ENCODE measurements at places on chromosomes 3 and 15.

DNA sequence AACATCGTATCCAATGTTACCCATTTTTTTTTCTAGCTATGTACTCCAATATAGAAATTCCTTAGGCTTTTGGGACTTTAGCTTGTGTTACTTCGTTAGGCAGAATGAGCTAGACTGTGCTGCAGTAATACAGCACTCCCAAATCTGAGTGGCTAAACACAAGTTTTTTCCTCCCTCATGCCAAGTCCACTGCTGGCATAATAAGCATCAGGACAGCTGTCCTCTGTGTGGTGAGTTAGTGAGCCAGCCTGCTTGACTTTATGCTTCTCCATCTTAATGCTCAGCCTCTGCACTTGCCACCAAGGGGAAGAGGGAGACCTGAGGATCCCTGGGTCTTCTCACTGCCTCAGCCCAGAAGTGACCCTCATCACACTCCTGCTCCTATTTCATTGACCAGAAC lies 18.2 kb upstream of the ACOX2 start:
- no peak for DNase-seq

- DNase-seq, result no peak
Observed at GRCh38 chr3:109804697-109805096, 467.4 kb upstream of the DPPA4 start.

DNA sequence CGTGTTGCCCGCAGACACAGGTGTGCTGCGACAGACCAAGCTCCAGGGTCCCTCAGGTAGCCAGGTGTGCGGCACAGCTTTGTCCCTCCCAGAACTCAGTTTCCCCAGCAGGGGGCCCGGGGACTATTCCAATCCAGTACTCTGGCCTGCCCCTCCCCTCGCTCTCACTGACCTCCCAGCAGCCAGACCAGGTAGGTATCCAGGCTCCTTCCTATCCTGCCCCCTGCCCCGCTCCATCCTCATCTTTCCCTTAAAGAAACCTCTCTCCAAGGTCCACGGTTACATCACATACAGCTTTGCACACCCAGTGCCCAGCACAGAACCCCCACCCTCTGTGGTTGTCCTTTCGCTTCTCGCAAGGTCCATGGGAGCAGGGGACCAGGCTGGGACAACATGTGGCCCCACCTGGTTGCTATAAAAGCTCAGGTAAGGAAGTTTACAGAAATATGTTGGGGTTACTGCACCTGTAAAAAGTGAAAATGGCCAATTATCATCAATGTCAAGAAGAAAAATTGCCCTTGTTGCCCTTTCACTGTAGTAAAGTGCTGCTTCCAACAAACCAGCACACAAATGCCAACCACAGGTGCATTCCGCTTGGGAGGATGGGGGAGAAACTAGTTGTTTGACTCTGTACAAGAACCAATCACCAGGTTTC lies 7.3 kb upstream of the CYP11A1 start:
- DNase-seq, result no peak

- DNase-seq, result no peak
Observed at GRCh38 chr15:90884719-90885431, 571 bp downstream of the FES start.

GRCh38 chr15:91281947-91282346 lies 181.9 kb downstream of the SV2B start:
- no peak for DNase-seq

- no peak for DNase-seq
Observed at GRCh38 chr3:127417709-127418559, 130.1 kb upstream of the PRR20G start.

GRCh38 chr3:43279082-43279481 lies 7.3 kb upstream of the SNRK start:
- DNase-seq, result no peak

DNA sequence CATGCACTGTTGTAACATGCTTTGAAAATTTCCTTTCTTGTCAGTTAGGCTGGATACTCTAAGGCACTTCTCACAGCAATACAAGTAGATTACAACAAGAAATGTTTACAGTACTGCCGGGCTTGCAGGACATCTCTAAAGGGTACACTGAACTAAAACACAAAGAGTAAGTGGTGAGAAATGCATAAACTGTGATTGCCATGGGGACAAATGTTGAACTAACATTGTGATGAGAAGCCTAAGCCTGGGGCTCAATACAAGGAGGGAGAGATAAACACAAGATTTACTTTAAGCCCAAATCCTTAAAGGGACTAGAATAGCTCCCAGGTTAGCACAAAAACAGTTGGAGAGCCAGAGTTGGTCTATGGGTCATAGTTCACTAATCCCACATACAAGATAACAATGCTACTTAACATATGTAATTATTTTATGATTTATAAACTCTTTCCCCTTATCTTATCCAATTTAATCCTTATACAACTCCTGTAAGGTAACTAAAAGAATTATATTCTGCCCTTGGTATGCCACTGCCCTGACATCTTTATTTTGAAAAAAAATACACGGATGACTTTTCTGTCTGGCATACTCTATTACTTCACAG lies 126.9 kb downstream of the THRB start:
- DNase-seq, result no peak

- peak; percentile 9 for DNase-seq
Observed at GRCh38 chr15:64634027-64634426, 141.4 kb downstream of the RBPMS2 start.

- DNase-seq, result no peak
Observed at GRCh38 chr3:40450438-40450837, 6.7 kb upstream of the RPL14 start.

- no peak for DNase-seq
Observed at GRCh38 chr3:164155400-164155799, 922.9 kb downstream of the SI start.

- DNase-seq, result no peak
Observed at GRCh38 chr3:135213822-135214221, 418.8 kb downstream of the EPHB1 start.

- peak; percentile 20 for DNase-seq
Observed at GRCh38 chr15:82647045-82647834, at the start of gene CPEB1. TSS of gene CPEB1 (minus strand) at chr15:82647363. CDS start at chr15:82628459, 18,904 bp downstream.

DNA sequence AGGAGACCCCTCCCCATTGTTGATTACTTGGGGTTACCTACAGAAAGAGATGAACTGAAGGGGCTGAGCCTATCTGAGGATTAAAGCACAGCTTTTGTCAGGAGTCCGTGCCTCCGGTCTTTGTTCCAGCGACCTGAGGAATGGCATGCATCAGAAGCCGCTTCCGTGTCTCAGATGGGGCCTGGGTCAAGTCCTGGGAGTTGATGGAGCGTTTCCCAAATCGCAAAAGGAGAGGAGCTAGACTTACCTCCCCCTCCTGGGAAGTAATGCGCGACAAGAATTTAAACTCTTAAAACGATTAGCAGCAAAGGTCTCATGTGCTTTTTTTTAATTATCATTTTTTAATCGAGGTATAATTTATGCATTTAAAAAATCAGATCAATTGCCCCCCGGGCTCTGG lies 983 bp upstream of the ALDH1A3 start:
- DNase-seq, result no peak

DNA sequence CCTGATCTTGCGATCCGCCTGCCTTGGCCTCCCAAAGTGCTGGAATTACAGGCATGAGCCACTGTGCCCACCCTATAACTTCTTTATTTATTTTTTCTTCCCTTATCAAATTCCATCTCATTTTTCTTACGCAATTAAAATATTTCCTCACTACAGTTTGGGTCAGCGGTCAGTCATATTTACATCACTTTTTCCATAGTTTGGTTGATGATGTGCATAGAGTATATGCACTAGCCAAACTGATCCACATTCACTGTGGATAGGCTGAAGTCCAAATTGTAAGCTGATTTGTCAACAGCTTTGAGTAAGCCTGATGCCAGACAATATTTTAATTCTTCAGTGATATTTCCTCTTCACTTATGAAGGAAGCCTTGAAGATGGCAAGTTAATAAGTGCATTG lies 256.3 kb downstream of the TIGIT start:
- DNase-seq, result no peak

DNA sequence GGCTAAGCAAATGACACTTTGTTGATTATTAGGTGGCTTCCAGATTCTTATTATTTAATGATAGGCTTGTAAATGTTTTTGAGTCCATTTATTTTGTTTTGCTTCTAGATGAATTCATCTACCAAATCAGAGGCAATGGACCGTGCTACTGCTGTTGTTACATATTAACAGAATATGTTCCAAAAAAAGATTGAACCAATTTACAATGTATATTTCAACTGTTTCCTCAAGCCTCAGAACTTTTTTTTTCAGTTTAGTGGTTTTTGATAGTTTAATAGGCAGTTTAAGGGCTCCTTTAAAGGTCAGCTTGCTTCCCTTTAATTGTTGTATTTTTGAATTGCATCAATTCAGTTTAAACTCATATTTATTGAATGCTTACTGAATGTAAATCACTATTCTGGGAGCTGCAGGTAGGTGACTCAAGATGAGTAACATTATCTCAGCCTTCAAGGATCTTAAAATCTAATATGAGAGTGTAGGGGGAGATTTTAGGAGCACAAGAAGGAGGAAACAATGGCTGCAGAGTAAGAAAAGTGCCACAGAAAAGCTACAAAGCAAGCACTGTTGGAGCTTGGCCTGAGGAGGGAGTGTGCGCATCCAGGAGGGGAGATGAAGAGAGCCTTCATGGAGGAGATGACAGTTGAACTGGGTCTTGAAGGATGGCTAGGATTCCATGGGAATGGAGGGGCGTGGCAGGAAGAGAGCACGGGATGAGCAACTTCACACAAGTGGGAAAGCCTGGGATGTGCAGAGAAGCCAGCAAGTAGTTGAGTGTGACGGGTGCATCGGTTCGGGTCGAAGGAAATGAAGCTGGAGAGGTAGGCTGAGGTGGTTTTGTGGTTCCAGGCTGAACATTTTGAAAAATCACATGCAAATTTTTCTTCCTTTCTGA lies 14.7 kb downstream of the MAP2K1 start:
- DNase-seq, result no peak

DNA sequence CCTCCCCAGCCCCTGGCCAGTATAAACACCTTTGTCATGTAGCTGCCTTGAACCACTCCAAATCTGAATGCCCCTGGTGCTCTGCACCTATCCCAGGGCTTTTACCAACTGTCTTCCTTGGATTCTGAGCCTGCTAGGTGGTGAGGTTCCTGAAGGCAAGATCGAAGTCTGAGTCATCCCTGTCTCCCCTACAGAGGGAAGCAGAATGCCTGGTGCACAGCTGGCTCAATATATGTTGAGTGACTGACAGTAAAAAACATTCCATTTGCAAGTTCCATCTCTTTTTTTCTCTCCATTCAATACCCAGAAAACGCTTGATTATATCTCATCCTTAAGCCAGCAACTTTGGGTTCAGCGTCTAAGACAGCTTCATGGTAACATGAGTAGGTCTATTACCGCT lies 24.7 kb downstream of the SLC24A1 start:
- no peak for DNase-seq

- DNase-seq, result no peak
Observed at GRCh38 chr3:99674086-99674789, 35.8 kb downstream of the COL8A1 start.

GRCh38 chr15:99167201-99167600 lies 62.3 kb downstream of the SYNM start:
- no peak for DNase-seq

- DNase-seq, result no peak
Observed at GRCh38 chr15:99439524-99439835, 126.3 kb upstream of the MEF2A start.

GRCh38 chr15:47326410-47327333 lies 390.6 kb upstream of the SEMA6D start:
- no peak for DNase-seq

- no peak for DNase-seq
Observed at GRCh38 chr15:39465843-39466749, 114.8 kb upstream of the THBS1 start.

- no peak for DNase-seq
Observed at GRCh38 chr15:78431955-78432354, 6.1 kb upstream of the IREB2 start.

DNA sequence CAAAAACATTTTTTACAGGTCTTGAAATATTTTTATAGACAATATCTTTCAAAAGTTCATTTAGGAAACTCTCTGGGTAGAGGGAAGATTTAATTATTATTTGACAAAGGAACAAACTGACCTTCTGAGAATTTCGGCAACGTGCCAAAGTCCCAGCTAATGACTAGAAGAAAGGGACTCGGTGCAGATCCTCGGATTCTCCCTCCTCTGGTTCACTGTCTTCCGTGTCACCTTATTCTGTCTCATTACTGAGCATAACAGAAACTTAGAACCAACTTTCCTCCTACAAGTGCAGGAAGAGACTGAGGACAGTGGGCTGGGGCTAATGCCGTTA lies 339.1 kb downstream of the MECOM start:
- no peak for DNase-seq

DNA sequence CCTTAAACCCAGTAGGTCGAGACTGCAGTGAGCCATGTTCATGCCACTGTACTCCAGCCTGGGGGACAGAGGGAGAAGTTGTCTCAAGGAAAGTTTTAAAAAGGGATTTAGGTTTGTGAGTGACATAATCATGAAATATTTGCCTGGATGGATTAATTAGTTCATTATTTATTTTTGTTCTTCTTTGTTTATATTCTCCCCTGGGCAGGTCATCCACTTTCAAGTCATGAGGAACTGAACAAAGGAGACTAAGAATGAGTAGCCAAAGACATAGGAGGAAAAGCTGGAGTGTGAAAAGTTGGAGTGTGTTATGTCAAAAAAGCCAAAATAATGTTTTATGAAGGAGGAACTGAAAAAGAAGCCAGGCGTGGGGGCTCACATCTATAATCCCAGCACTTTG lies 17.7 kb upstream of the PCCB start:
- no peak for DNase-seq
